NK-92 treated with Interleukin-12 subunit alpha and Interleukin-12 subunit beta, amount 100 ng/mL, for 24 hours (cell line): ENCODE measurements at places on chromosomes 11 and 22.

DNA sequence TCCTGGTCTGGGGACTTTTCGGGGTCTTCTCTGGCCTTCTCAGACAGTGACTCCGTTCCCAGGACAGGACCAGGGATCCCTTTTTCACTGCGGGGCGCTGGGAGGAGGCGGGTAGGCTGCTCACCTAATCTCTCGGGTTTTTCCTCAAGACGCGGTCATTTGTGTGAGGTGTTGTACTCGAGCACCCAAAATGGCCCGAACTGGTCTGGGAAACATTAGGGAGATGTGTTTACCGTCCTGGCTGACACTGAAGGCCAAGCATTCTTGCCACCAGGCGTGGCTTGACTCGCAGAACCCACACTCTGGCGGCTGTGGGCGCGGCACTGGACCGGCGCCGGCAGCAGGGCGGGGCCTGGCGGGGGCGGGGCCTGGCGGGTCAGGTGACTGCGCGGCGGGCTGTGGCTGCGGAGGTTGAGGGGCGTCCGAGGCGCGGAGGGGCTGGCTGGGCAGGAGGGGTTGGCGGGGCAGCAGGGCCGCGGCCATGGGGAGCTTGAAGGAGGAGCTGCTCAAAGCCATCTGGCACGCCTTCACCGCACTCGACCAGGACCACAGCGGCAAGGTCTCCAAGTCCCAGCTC, at the start of gene SWAP70:
SWAP70 (plus strand) TSS at position 379 of the 577 bp plus-strand sequence; CDS start at position 482, 103 bp downstream.
- peak; percentile 48 for DNase-seq

DNA sequence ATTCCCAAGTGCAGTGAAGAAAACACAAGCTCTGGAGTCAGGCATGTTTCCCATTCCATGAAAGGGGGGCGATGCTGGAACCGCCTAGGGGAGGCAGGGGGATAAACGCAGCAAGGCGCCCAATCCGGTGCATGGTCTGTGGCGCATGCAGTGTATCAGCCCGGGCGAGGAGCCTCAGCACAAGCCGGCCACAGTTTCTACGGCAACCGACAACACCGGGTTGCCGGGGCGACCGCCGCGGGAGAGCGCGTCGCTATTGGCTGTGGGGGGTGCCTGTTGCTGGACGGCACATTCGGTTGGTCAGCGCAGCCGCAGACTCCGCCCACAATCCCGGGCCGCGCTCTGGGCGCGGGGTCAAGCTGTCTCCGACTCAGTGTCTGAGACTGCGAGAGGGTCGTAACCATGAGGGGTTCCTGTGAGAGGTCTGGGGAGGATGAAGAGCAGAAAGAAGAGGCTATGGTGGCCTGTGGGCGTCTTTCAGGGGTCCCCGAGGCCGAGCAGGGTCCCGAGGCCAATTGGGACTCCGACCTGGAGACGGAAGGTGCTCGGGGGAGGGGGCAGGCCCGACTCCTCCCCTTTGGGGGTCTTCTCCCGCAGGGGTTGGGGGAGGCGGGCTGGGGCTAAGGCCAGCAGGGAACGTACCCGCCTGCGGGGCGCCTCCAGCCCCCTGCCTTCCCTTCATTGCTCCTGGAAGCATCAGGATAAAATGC, at the start of gene LRRC74B:
LRRC74B (plus strand) TSS at position 362 of the 710 bp plus-strand sequence; CDS start at position 403, 41 bp downstream.
- no peak for DNase-seq

- DNase-seq: no peak
Observed at GRCh38 chr11:67519726-67520125, 3.5 kb downstream of the CABP2 start.

- DNase-seq: no peak
Observed at GRCh38 chr11:66335531-66336233, 552 bp downstream of the RIN1 start.

DNA sequence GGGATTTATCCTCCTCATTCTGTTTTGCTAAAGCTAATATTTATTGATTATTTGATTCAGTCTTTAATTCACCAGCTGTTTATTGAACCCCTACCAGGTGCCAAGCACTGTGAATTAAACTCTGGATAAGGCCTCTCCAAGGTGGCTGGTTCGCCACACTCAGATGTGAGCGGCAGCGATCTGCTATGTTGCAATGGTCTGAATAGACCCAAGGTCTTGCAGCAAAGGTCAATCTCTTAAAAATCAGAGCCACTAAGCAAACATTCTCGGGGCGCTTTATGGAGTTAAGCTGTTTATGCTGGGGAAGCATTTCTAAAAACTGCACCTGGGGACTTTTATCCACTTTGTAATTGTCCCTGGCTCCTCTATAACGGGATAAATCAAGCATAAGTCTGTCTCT, 10.5 kb upstream of the TSPAN18 start:
- no peak for DNase-seq

- no peak for DNase-seq
Observed at GRCh38 chr11:33734441-33735270, 1.6 kb downstream of the CD59 start.

- no peak for DNase-seq
Observed at GRCh38 chr11:19995145-19995544, 165.1 kb downstream of the DBX1 start.

- DNase-seq: no peak
Observed at GRCh38 chr11:79857377-79858214, 416.8 kb upstream of the TENM4 start.

- DNase-seq: no peak
Observed at GRCh38 chr11:10993640-10994039, 135.8 kb upstream of the ZBED5 start.

- DNase-seq: no peak
Observed at GRCh38 chr11:62958547-62959421, 26.0 kb downstream of the SLC22A6 start.
